ENCODE measurements at places on chromosomes 5 and 9.
A peak's percentile ranks its signal among the peaks of the same experiment; 100 is the strongest.

GRCh38 chr5:173866243-173866857 lies 21.8 kb upstream of the CPEB4 start:
- no peak for DNase-seq

DNA sequence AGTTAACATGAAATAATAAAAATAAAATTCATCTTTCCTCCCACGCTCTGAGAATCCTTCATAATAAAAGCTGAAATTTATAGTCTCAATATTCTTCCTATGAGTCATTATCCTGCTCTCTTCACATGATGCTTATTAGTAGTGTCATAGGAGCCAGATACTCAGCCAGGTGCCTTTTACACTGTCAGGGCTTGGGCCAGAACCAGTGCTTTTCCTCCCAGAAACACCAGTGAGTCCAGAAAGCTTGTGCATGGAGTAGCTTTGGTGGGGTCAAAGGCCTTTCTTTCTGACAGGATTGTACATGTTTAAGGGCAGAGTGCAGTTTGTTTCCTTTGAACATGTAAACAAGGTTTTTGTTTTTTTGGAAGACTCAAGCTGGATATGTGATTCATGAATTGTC lies 6.8 kb downstream of the LSM11 start:
- DNase-seq = no peak

- no peak for DNase-seq
Observed at GRCh38 chr5:107919969-107920368, 249.2 kb upstream of the EFNA5 start.

GRCh38 chr5:76165711-76166374 lies 82.7 kb downstream of the SV2C start:
- no peak for DNase-seq

DNA sequence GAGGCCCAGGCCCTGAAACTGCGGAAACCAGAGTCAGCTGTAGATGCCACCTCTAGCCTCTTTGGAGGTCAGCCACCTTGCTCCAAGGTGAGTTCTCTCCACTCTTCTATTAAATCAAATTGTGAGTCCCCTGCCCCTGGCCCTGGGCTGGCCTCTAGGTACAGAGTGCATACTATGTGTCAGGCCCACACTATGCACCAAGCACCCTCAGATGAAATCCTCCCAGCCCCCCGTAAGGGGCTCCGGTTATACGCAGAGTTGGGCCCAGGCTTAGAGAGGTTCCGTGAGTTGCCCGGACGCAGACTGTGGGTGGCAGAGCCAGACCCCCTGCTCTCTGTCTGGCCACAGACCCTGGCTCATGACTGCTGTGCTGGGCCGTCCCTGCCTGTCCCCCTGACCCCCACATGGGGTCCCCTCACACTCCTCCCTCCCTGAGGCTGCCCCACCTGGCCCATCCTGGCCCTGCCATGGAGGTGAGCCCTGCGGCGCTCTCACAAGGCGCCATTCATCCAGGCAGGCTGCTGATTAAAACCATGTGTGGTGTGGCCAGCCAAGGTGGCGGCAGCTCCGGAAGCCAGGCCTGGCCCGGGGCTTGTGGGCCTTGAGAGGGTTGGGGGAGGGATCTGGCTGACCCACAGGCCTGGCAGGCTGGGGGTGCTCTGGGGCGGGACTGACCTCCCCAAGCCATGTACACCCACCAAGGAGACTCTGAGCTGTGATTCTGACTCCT lies 65.5 kb upstream of the SYNPO start:
- no peak for DNase-seq

DNA sequence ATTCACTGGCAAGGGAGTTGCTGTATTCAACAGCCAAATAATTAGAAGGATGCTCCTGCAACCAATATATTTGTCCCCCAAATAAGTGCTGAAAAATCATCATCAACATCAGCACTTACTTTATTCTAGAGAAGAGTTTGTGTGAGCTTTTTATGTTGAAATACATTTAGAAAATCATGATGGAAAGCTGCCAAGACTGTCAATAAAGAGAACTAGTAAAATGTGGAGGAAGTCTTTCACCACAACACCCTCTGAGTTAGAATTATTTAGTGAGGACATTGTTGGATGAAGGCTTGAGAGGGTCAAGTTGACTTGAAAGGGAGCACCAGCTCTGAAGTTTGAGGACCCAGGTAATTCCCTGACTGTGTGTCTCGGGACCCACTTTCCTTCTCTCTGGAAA lies 100.2 kb upstream of the TBCA start:
- no peak for DNase-seq

DNA sequence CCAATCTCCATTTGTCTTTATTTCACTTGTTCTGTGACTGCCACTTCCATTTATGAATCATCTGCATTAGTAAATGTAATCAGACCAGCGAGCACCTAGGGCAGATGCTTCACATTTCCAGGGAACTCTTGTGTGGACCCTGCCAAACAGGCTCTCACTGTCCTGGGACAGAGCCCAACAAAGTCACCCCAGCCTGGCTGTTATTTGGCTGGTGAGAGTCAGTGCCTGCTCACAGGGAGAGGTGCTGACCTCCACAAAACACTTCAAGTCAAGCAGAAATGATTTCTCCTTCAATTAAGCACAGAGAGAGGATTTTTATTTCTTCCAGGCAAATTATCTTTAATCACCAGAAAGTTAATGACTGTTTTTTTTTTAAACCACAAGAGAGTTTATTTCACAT lies 568.0 kb downstream of the MTRR start:
- DNase-seq = peak; percentile 27

- DNase-seq = no peak
Observed at GRCh38 chr9:38707885-38708637, 11.9 kb downstream of the FAM240B start.

GRCh38 chr9:121365564-121365963 lies 4.5 kb downstream of the STOM start:
- no peak for DNase-seq

GRCh38 chr5:143403334-143403592 lies 223 bp downstream of the NR3C1 start:
- DNase-seq = no peak

DNA sequence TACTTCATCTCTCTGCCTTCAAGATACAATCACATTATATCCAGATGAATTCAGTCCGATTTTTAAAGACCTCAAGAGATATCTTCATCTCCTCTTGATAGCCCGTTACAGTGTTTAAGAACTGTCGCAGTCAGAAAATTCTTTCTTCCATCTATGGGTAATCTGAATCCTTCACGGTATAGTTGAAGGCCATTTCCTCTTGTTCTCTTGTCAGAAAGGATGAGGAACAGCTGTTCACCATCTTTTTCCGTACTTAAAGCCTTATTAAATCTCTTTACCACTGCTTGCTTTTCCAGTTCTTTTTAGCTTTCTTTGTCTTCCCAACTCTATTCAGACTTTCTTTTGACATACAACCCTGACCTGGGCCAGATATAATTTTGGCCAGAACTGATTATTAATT lies 121.8 kb downstream of the XRCC4 start:
- no peak for DNase-seq

GRCh38 chr5:170268884-170269283 lies 28.7 kb downstream of the LCP2 start:
- no peak for DNase-seq

DNA sequence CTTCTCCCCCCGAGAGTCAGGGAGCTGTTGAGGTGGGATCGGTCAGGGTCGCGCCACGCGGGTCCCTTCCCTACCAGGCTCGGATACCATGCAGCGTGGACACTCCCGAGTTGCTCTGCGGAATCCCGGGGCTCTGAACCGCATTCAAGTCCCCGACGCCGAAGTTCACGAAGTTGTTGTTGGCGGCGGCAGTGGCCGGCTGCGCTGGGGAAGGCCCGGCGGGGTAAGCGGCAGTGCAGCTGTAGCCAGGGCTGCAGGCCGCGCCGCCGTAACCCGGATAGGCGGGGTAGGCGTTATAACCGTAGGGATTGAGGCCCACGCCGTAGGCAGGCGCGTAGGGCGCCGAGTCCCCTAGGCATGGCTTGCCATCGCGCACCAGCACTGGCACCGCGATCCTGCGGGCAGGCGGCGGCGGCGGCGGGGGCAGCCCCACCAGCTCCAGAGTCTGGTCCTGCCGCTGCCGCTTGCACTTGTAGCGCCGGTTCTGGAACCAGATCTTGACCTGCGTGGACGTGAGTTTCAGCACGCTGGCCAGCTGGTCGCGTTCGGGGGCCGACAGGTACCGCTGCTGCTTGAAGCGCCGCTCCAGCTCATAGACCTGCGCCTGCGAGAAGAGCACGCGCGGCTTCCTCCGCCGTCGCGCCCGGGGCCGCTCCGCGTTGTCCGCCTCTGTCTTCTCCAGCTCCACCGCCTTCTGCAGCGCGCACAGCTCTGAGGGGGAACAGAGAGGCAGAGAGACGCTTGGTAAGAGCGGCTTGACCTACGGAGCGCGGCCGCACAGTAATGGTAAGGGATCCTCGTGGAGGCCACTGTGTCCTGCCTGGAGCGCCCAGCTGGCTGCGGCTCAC lies 2.3 kb downstream of the NKX2-5 start:
- DNase-seq = no peak

- peak; percentile 33 for DNase-seq
Observed at GRCh38 chr9:38417003-38417945, 7.0 kb downstream of the IGFBPL1 start.

DNA sequence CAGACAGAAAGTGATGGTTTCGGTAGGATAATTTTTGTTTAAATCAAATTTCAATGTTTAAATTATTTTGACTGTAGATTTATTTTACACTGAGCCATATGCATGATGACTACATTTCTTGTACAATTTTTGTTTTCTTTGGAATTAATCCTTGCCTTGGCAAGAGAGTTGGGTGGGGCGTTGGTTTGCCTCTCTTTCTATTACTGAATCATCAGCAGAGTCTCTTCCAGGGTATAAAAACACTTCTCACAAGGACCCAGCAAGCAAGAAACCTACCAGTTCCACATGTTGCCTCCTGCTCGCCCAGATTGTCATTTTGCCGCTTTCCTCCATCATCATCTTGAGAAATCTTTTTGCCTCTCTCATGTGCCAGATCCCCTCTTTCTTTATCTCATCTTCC lies 455.0 kb upstream of the DMAC1 start:
- DNase-seq = no peak

- no peak for DNase-seq
Observed at GRCh38 chr9:137152844-137153405, 14.0 kb downstream of the GRIN1 start.

DNA sequence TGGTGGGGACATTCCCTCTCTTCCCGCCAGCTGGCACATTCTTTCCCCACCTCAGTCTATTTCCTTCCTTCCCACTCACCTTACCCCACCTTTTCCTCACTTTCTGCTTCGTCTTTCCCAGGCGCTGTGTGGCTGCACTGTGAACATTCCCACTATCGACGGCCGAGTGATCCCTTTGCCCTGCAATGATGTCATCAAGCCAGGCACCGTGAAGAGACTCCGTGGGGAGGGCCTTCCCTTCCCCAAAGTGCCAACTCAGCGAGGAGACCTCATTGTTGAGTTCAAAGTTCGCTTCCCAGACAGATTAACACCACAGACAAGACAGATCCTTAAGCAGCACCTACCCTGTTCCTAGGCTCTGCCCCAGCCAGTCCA lies 7.3 kb downstream of the DNAJB5 start:
- no peak for DNase-seq

DNA sequence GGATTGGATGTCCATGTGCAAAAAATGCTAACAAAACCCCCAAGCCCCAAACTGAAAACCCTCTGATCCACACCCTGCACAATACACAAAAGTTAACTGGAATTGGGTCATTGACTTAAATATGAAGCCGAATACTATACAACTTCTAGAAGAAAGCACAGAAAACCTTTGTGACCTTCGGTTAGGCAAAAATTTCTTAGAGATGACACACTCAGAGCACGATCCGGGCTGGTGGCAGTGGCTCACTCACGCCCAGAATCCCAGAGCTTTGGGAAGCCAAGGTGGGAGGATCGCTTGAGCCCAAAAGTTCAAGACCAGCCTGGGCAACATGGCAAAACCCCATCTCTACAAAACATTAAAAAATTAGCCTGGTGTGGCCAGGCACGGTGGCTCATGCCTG lies 1.8 kb upstream of the DIPK1B start:
- no peak for DNase-seq

DNA sequence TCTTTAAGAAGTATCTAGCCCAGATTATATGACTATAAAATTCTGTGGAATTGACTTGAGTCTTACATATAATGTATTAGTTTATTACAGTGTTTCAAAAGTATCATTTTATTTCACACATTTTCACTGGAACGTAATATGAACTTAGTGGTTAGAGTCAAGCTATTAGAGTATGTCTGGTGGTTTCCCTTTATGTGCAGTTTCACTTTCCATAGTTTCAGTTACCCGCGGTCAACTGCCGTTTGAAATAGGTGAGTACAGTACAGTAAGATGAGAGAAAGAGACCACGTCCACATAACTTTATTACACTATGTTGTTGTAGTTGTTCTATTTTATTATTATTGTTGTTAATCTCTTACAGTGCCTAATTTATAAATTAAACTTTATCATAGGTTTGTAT lies 50.5 kb downstream of the COMMD10 start:
- no peak for DNase-seq

DNA sequence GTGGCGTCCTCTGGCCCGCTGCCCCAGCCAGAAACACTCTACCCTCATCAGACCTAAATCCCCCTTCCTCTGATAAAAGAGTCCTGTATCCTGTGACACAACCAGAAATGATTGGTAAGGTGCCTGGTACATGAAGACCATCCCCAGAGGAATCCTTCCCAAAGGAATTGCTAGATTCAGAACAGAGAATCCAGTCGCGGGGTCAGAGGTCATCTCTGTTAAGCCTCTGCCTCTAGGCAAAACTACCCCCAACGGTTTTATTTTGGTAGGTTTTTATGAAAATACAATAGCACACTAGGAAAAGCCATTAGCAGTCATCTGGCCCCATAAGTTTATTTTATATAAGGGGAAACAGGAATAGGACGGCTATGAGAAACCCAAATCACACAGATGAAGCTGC lies 102.4 kb upstream of the HAND1 start:
- no peak for DNase-seq

GRCh38 chr5:59587489-59588337 lies 305.8 kb downstream of the PDE4D start:
- peak; percentile 82 for DNase-seq

- DNase-seq = no peak
Observed at GRCh38 chr9:80156262-80156661, 584.5 kb downstream of the TLE4 start.

DNA sequence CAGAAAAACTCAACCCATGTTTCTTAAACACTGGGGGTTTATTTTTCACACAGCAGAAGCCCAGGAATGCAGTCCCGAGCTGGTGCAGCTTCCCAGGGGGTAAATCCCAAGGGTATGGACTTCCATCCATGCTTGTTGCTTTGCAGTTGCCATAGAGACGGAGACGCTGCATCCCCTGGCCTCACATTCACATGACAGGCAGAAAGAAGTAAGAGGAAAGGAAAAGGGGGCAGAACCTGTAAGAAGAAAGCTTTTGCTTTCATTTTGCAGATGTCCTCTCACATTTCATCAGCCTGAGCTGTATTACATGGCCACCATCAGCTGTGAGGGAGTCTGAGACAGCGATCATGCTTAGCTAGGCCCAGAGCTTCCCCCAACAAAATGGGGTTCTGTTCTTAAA lies 321.0 kb downstream of the AGTPBP1 start:
- no peak for DNase-seq

Data from NCI-H446 (cell line).